Spleen (tissue), 13 donors: ENCODE measurements at places on chromosomes 11 and 22. TPM values are rescaled to one million over a fixed set of nuclear protein-coding genes. Genes with fewer than 3 reads are reported as not detected.

DNA sequence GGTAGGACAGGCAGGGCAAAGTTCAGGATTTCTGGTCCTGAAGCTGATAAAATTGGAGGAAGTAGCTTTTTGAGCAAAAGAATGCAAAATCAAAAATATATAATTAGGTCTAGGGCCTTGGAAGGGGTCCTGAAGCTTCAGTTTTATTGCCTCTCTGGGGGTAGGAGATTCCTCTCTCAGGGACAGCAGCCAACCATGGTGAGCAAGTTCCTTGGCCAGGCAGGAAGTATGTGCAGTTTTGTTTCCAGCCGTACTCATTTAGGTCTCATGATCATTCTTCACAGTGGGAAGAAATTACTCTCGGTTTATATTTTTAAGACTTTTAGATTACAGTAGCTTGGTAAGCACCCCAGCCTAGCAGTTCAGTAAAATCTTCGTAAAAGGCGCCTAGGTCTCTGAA lies 2.9 kb upstream of the RAB38 start:
- DNase-seq = no peak
- H3K27me3 ChIP-seq = no peaks in the 10 kb centered on the region
- H3K4me1 ChIP-seq = peaks cover 21% of the 10 kb centered on the region
- no peaks in the 10 kb centered on the region for H3K36me3 ChIP-seq
- no peak overlapping the region for H3K27ac ChIP-seq

DNA sequence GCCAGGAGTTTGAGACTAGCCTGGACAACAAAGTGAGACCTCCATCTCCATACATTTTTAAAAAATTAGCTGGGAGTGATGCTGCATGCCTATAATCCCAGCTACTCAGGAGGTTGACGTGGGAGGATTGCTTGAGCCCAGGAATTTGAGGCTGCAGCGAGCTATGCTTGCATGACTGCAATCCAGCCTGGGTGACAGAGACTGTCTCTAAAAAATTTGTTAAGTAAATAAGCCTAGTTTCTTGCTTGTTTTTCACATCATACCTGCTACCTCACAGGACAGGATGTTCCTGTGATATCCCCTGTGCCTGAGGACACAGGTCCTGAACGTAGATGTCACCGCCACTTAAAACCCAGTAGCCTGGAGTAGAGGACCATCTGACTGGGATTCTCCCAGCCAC lies 348.6 kb downstream of the MN1 start:
- no peaks in the 10 kb centered on the region for H3K36me3 ChIP-seq
- no peak overlapping the region for H3K4me3 ChIP-seq
- no peaks in the 10 kb centered on the region for H3K4me1 ChIP-seq
- no peak for DNase-seq

GRCh38 chr11:86917589-86917988 lies 37.6 kb downstream of the FZD4 start:
- no peak overlapping the region for H3K27ac ChIP-seq
- peaks cover 12% of the 10 kb centered on the region for H3K4me1 ChIP-seq
- no peaks in the 10 kb centered on the region for H3K27me3 ChIP-seq
- H3K36me3 ChIP-seq = no peaks in the 10 kb centered on the region
- no peak overlapping the region for H3K4me3 ChIP-seq

DNA sequence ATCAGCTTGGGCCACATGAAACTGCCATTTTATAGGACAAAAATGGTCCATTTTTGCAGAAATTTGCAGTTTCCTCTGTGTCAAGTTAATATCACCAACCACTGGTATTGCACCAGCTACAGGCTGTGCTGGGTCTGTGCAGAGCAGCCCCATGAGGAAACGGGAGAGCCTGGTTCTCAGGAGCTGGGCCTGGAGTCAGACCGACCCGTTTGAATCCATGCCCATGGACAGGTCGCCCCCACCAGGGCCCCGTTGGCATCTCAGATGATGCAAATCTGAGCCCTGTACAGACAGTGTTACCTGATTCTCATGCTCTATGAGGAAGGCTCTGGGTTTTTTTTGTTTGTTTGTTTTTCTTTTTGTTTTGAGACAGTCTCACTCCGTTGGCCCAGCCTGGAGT lies 9.8 kb upstream of the SEC14L6 start:
- H3K36me3 ChIP-seq = no peaks in the 10 kb centered on the region
- H3K4me1 ChIP-seq = no peaks in the 10 kb centered on the region
- no peak overlapping the region for H3K27ac ChIP-seq
- no peaks in the 10 kb centered on the region for H3K27me3 ChIP-seq
- H3K4me3 ChIP-seq = no peak overlapping the region

GRCh38 chr22:45088576-45088975 lies 75.1 kb upstream of the NUP50 start:
- no peaks in the 10 kb centered on the region for H3K36me3 ChIP-seq
- no peak overlapping the region for H3K4me3 ChIP-seq
- H3K27ac ChIP-seq = no peak overlapping the region

DNA sequence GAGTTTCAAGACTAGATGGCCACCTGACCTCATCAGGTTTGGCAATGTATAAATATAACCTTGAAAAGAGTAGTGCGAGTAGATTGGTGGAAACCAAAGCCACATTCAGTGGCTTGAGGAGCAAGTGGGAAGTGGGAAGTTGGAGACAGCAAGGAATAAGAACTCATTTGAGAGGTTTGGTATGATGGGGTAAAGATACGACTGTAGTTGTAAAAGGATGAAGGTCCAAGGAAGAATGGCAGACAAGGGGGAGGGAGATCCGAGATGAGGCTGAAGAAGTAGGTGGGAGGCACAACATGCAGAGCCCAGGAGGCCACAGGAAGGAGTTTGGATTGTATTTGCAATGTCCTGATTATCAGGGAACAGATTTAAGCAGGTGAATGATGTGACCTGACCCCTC lies 20.8 kb downstream of the RASSF10 start:
- no peak overlapping the region for H3K27ac ChIP-seq
- H3K36me3 ChIP-seq = no peaks in the 10 kb centered on the region
- no peak overlapping the region for H3K4me3 ChIP-seq
- H3K4me1 ChIP-seq = no peaks in the 10 kb centered on the region

GRCh38 chr11:108571001-108571400 lies 22.6 kb downstream of the EXPH5 start:
- H3K27me3 ChIP-seq = no peaks in the 10 kb centered on the region
- no peak overlapping the region for H3K27ac ChIP-seq
- no peaks in the 10 kb centered on the region for H3K4me1 ChIP-seq
- H3K36me3 ChIP-seq = no peaks in the 10 kb centered on the region
- H3K4me3 ChIP-seq = no peak overlapping the region
- no peak for DNase-seq

GRCh38 chr11:7020183-7020917 lies at the start of the genes NLRP14 and ZNF214:
NLRP14 (plus strand) TSS chr11:7020479; CDS start chr11:7038587, 18,108 bp downstream.
ZNF214 (minus strand) TSS chr11:7020346; CDS start chr11:7002835, 17,511 bp downstream.
- peak within 1 kb of the TSS; percentile 50 for H3K4me3 ChIP-seq
- DNase-seq = no peak
- peaks cover 13% of the 10 kb centered on the region for H3K4me1 ChIP-seq
- peaks cover 29% of the 10 kb centered on the region for H3K27me3 ChIP-seq
- H3K27ac ChIP-seq = no peak within 1 kb of the TSS

DNA sequence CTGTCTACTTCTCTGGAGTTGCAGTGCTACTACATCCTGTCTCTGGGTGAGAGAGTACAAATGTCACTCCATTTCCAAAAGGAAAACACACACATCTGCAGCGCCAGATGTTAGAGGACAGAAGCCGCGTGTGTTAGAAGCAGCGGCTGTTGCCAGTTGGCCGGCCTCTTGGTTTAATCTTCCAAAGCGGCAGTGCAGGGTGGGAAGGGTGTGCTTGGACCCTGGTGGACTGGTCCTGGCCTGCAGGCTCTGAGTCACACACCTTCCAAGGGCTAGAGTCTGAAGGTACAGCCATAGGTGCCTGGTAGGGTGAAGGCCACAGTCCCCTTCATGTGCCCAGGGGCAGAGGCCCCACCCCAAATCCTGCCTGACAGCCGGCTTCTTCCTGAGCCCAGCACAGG lies 99.8 kb downstream of the CTTN start:
- no peaks in the 10 kb centered on the region for H3K27me3 ChIP-seq
- no peaks in the 10 kb centered on the region for H3K4me1 ChIP-seq
- H3K4me3 ChIP-seq = no peak overlapping the region
- DNase-seq = peak; percentile 59
- no peaks in the 10 kb centered on the region for H3K36me3 ChIP-seq
- H3K27ac ChIP-seq = no peak overlapping the region

GRCh38 chr11:47994417-47994816 lies 14.1 kb downstream of the PTPRJ start:
- DNase-seq = peak; percentile 37

GRCh38 chr22:41768430-41768829 lies 32.0 kb upstream of the CCDC134 start:
- H3K4me1 ChIP-seq = no peaks in the 10 kb centered on the region
- no peak overlapping the region for H3K4me3 ChIP-seq
- H3K27ac ChIP-seq = no peak overlapping the region

The CTSF gene
- total RNA-seq = 60.8 TPM

The IGF2 gene
- total RNA-seq = 12.5 TPM

The GRM5 gene
- total RNA-seq = not detected

The SSRP1 gene
- total RNA-seq = 53.1 TPM

The NLRP14 gene
- total RNA-seq = 0.28 TPM

The LRRN4CL gene
- not detected for total RNA-seq

The VSIG10L2 gene
- total RNA-seq = not detected

The SLC17A6 gene
- not detected for total RNA-seq

The CLTCL1 gene
- total RNA-seq = 7.7 TPM
